ENCODE measurements at places on chromosomes 1 and 21. TPM values are rescaled to one million over a fixed set of nuclear protein-coding genes. Genes with fewer than 3 reads are reported as not detected.

GRCh38 chr1:234848972-234849649 lies 239.1 kb upstream of the IRF2BP2 start:
- H3K4me1 ChIP-seq, result peaks cover 14% of the 10 kb centered on the region
- no peak overlapping the region for H3K27ac ChIP-seq
- DNase-seq, result peak; percentile 86
- H3K27me3 ChIP-seq, result no peaks in the 10 kb centered on the region

GRCh38 chr1:67788238-67788790 lies 45.0 kb downstream of the GNG12 start:
- H3K27ac ChIP-seq, result no peak overlapping the region
- H3K4me1 ChIP-seq, result peaks cover 28% of the 10 kb centered on the region
- DNase-seq, result no peak
- H3K4me3 ChIP-seq, result no peak overlapping the region
- no peaks in the 10 kb centered on the region for H3K36me3 ChIP-seq

MAP3K21 gene
- total RNA-seq, result 0.18 TPM

LAPTM5 gene
- total RNA-seq, result not detected

DNA sequence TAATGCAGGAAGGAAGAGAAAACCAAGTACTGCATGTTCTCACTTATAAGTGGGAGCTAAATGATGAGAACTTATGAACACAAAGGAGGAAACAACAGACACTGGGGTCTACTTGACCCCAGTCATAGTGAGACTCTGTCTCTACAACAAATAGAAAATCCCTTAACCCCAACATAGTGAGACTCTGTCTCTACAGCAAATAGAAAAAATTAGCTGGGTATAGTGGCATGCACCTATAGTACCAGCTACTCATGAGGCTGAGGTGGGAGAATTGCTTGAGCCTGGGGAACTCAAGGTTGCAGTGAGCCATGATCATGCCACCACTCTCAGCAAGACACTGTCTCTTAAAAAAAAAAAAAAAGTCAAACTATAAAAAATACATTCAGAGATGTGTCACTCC lies 42.7 kb downstream of the GIPC2 start:
- no peaks in the 10 kb centered on the region for H3K27me3 ChIP-seq
- no peaks in the 10 kb centered on the region for H3K36me3 ChIP-seq
- H3K27ac ChIP-seq, result no peak overlapping the region
- DNase-seq, result no peak
- H3K4me3 ChIP-seq, result no peak overlapping the region

DNA sequence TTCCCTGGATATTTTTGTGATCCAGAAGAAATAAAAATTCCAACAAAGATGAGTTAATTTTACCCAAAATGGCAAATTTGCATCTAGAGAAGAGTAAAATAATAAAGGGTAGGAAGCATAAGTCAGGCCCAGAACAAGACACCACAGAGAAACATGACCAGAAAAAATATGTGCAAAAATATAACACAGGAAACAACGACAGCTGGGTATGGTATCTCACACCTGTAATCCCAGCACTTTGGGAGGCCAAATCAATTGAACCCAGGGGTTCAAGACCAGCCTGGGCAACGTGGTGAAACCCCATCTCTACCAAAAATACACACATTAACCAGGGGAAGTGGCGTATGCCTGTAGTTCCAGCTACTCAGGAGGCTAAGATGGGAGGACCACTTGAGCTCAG lies 39.7 kb upstream of the SDC3 start:
- H3K4me3 ChIP-seq, result no peak overlapping the region
- H3K36me3 ChIP-seq, result peaks cover 46% of the 10 kb centered on the region
- no peaks in the 10 kb centered on the region for H3K4me1 ChIP-seq
- H3K27me3 ChIP-seq, result no peaks in the 10 kb centered on the region

EPHA8 gene
- total RNA-seq, result not detected

AIM2 gene
- total RNA-seq, result not detected

AADACL3 gene
- total RNA-seq, result not detected

NPHS2 gene
- not detected for total RNA-seq

GRCh38 chr1:50106095-50106761 lies 2.5 kb upstream of the ELAVL4 start:
- H3K4me1 ChIP-seq, result no peaks in the 10 kb centered on the region
- DNase-seq, result no peak
- no peak overlapping the region for H3K4me3 ChIP-seq
- no peaks in the 10 kb centered on the region for H3K27me3 ChIP-seq
- H3K27ac ChIP-seq, result no peak overlapping the region

DNA sequence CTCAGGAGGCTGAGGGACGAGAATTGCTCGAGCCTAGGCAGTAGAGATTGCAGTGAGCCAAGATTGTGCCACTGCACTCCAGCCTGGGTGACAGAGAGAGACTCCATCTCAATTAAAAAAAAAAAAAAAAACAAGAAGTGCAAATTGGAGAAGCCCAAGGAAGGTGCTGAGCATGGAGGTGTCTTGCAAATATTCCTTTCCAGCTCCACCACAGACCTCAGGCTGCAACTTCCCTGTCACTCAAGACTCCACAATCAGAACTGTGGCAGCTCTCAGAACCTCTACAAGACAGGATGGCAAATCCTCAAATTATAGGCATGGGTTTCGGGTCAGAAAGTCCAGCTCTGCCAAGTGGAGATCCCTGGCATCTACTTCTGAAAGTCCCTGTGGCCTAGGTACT lies 104.4 kb upstream of the TIAM1 start:
- H3K36me3 ChIP-seq, result no peaks in the 10 kb centered on the region

DNA sequence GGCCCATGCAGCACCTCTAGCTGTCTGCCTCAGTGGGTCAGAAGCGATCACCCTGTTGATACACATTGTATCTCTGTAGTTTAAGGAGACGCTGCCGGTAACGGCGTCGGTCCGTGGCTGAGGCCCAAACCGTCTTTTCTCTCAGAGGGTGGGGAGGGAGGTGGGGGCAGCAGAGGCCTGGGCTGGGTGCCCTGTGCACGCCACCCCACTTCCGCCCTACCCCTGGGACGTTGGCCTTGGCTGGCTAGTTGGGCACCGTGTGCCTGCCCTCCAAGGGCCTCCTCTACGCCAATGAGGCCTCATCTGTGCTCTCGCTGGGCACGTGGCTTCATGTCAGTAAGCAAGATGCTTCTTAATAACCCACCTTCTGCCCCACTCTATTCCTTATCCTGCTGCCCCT lies 9.4 kb downstream of the ZC3H12A start:
- peaks cover 43% of the 10 kb centered on the region for H3K36me3 ChIP-seq
- H3K27me3 ChIP-seq, result no peaks in the 10 kb centered on the region
- H3K27ac ChIP-seq, result no peak overlapping the region
- DNase-seq, result no peak

GRCh38 chr1:173315296-173315695 lies 108.2 kb upstream of the TNFSF4 start:
- H3K27me3 ChIP-seq, result no peaks in the 10 kb centered on the region
- DNase-seq, result no peak
- H3K36me3 ChIP-seq, result no peaks in the 10 kb centered on the region
- H3K27ac ChIP-seq, result no peak overlapping the region
- no peaks in the 10 kb centered on the region for H3K4me1 ChIP-seq

GRCh38 chr1:15120251-15120945 lies 33.1 kb upstream of the TMEM51 start:
- H3K4me3 ChIP-seq, result no peak overlapping the region
- DNase-seq, result no peak
- H3K36me3 ChIP-seq, result no peaks in the 10 kb centered on the region
- H3K4me1 ChIP-seq, result no peaks in the 10 kb centered on the region
- peaks cover 40% of the 10 kb centered on the region for H3K27me3 ChIP-seq

- H3K4me3 ChIP-seq, result no peak overlapping the region
- H3K36me3 ChIP-seq, result no peaks in the 10 kb centered on the region
- H3K27ac ChIP-seq, result no peak overlapping the region
- DNase-seq, result no peak
- H3K27me3 ChIP-seq, result peaks cover 3% of the 10 kb centered on the region
These were observed 15.9 kb downstream of the BMP8A start for GRCh38 chr1:39507230-39507928.

DNA sequence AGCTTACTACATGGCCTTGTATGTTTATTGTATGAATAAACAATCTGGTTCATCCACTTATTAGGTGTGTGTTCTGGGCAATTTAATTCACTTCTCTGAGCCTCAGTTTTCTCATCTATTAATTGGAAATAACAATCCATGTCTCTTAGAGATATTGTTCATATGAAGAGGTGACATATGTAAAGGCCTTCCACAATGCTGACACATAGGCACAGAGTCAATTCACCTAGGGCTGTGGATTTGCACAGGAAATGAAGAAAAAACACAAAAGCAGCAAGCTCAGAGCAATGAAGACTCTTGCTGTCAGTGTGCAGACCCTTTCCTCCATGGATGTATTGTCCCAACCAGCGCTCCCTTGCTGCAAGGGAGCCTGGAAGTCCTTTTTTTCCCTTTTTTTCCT lies 195.2 kb upstream of the CAMK1G start:
- no peaks in the 10 kb centered on the region for H3K36me3 ChIP-seq
- no peak overlapping the region for H3K27ac ChIP-seq
- peaks cover 16% of the 10 kb centered on the region for H3K4me1 ChIP-seq
- no peak for DNase-seq
- no peaks in the 10 kb centered on the region for H3K27me3 ChIP-seq

DNA sequence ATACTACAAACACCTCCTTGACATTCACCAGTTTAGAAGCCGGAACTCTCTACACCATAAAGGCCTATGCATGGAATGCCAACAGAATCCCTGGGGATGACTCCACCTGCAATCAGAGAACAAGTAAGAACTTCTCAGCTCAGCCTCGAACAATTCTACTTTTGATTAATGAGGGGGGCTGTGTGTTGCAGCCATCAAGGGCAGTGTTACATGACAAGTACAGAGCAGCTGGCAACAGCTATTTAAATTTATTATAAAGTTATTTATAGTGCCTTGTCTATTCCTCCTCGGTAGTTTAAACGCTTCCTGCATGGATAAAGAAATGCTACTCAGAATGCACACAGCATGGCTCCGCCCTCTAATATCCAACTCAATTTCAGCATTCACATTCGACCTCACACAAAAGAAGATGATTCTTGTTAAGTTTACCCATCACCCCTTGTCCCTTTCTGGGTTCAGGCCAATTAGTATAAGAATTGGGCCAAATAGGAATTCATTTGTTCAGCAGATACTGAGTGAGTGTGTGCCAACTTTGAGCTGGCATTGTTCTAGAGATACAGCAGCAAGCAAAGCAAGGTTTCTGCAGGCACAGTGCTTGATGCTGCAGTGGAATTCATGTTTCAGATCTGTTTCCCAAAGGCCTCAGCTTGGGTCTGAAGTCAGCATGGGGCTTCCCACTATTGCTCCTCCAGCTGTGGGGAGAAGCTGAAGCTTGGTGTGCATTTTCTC lies 6.4 kb downstream of the FNDC7 start:
- H3K4me1 ChIP-seq, result peaks cover 24% of the 10 kb centered on the region
- H3K4me3 ChIP-seq, result no peak overlapping the region
- H3K27me3 ChIP-seq, result no peaks in the 10 kb centered on the region
- H3K27ac ChIP-seq, result peak overlapping the region; percentile 29
- no peaks in the 10 kb centered on the region for H3K36me3 ChIP-seq
- DNase-seq, result peak; percentile 12

CTSK gene
- total RNA-seq, result 7.7 TPM

DNA sequence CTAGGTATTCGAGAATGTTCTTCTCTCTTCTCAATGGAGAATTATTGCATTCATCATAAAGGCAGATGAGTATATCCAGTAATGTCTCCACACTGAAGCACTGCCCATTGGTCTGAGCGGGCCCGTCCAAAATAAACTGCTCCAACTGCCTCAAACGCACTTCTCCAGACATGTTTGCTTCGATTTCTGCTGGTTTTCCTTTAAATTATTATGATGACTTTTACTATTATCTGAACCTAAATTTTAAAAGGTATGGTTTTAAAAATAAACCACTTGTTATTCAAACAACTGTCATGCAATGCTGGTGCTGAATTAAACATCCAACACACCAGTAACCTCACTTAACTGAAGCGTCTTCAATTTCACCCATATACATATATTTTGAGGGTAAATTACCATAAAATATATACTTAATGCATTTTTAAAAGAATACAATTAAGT lies 1.3 kb downstream of the CDC42BPA start:
- 0 out of 2 replicates have a peak, but pooled peaks cover 3% of the 10 kb centered on the region for H3K36me3 ChIP-seq
- H3K27ac ChIP-seq, result peak overlapping the region; percentile 50
- peak overlapping the region; percentile 89 for H3K4me3 ChIP-seq
- peaks cover 4% of the 10 kb centered on the region for H3K4me1 ChIP-seq
- no peaks in the 10 kb centered on the region for H3K27me3 ChIP-seq
- DNase-seq, result peak; percentile 31

TEDDM1 gene
- total RNA-seq, result not detected

DNA sequence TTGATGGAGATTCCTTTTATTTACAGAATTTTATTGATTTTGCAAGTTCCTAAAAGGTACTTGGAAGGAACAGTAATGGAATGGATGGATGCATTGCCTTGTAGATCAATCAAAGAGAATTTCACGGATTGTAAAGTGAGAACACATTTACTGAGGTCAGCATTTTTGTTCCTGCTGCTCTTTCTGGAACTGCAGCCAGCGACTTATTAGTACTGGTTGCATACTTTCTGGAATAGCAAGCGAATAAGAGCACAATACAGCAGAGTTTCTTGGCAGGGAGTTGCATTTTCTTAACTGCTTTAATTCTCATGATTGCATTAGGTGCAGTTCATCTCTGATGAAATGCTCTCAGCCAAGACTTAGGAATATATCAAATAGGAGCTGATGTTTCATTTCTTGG lies 106.1 kb upstream of the CHODL start:
- no peaks in the 10 kb centered on the region for H3K4me1 ChIP-seq
- no peak overlapping the region for H3K4me3 ChIP-seq
- no peak overlapping the region for H3K27ac ChIP-seq
- no peaks in the 10 kb centered on the region for H3K36me3 ChIP-seq
- H3K27me3 ChIP-seq, result no peaks in the 10 kb centered on the region
- no peak for DNase-seq

BLACAT1 gene
- total RNA-seq, result under 0.01 TPM

Data from IMR-90 (cell line).